ENCODE measurements at places on chromosomes 4 and X.

GRCh38 chrX:119069128-119069527, 3.7 kb upstream of the CT47C1 start:
- no peak for DNase-seq

DNA sequence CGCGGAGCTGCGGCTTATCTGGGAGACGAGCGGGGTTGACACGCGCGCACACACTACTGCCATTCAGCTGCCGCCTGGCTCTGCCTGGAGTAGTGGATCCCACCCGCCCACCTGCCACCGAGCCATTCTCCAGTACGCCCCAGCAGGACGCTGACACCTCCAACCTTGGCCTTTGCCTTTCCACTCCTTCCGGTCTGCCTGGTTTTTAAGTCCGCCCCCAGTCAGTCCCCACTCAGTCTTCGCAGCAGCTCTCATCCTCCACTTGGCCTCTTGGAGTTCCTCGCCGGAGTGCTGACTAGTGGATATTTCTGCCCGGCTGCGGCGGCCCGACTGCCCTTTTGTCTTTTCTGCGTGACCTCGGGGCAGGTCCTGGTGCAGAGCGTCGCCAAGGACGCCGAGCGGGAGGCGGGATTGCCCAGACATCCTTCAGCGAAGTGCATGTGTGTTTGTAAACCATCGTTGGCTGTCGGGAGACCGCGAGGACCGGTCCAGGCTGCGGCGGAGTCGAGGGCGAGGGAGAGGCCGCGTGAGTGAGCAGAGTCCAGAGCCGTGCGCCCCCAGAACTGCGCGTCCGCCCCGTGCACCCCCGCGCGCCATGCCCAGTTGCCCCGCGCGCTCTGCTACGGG, 1.1 kb downstream of the SLIT2 start:
- peak; percentile 68 for DNase-seq

- DNase-seq: no peak
Observed at GRCh38 chr4:173543266-173543665, 13.2 kb upstream of the HAND2 start.

DNA sequence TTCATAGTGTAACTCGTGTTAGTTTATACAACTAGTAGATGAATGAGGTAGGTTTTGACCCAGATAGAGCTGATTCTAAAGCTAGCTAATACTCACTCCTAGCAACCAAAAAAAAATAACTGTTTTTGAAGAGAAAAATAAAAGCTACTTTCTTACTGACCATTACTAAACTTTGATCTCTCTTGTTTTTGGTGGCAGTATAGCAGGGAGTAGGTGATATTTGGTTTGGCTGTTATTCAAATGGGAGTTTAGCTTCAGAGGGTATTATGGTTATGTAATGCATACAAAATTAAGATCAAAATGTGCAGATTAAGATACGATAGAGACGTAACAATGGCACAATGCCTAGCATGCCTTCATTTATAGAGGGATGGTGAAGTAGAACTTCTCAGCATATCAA, 1104.5 kb downstream of the PCDH19 start:
- DNase-seq: no peak

GRCh38 chr4:185408432-185408831, 11.8 kb downstream of the ANKRD37 start:
- no peak for DNase-seq

DNA sequence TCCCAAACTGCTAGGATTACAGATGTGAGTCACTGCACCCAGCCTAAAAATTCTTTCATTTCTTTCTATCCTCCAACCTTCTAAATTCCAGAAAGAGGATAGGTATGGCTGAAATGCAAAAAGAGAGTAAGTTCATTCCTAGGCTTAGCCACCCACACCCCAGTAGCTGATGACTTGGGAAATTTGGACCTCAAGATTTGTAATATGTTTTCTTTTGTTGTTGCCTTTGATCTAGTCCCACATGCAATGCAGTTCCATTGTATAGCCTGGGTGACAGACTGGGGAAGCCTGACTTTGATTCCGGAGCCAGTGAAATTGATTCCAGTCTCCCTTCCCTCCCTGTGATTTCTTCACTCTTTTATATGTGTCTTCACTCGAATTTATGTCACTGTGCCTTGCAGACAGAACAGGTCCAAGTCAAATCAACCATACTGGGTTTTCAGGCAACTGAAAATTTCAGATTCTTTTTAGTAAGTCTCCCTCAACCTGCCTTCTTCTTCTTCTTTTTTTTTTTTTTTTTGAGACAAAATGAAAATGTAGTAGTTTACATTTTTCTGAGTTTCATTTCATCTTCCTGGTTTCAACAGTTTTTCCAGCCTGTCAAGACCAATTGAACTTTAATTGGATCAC, 176.2 kb upstream of the RBPJ start:
- DNase-seq: no peak

DNA sequence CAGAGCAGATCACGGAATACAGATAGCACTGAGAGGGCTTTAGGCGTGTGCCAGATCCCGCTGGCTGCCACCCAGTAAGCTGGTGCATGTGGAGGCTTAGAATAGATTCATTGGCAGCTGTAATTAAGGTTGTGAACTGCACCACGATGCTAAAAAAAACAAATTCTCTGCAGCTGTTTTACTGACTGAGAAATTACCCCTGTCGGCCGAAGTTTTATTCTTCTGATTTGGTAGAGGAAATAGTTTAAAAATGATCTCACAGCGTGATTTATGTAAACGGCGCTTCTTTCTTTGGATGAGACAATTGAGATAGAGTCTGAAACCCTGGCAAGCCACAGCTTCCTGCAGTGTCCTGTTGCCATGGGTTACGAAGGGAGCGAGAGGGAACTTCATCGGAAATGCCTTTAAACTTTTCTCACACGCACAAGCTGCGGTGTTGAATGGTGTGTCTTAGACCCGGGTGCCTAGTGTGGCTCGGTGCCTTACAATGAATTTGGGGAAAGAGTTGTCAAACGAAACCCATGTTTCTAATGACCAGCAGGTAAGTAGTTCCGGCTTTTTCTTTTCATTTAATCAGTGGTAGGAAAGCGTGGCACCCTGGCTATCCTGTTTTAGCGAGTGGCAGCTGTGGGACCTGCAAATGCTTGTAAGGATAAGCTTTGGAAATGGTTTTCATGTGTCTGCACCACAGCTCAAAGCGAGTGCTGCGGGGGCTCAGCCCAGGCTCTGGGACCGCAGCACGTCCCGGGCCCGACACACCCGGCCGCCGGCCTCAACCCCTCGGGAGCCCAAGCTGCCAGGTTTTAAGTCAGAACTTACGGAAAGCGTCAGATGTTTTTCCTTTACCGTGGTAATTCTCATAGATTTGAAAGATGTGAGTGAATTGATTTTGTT, 71.7 kb upstream of the HGFAC start:
- DNase-seq: no peak

- no peak for DNase-seq
Observed at GRCh38 chr4:107018344-107018735, 17.8 kb downstream of the DKK2 start.

DNA sequence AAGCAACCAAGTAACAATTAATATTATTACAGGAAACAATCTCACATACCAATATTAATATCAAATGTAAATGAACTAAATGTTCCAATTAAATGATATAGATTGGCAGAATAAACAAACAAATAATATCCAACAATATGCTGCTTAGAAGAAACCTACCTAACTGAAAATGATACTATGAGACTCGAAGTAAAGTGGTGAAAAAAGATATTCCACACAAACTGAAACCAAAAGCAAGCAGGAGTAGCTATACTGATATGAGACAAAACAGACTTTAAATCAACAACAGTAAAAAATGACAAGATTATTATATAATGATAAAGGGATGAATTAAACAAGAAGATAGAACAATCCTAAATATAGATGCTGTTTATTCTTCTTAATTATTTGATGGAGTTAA, 140.1 kb downstream of the SPANXN4 start:
- no peak for DNase-seq

- peak; percentile 49 for DNase-seq
Observed at GRCh38 chr4:4864940-4865704, 5.7 kb downstream of the MSX1 start.

GRCh38 chr4:53575552-53575951, 15.7 kb downstream of the LNX1 start:
- DNase-seq: no peak

GRCh38 chr4:161010227-161010626, 1153.6 kb downstream of the FSTL5 start:
- no peak for DNase-seq

DNA sequence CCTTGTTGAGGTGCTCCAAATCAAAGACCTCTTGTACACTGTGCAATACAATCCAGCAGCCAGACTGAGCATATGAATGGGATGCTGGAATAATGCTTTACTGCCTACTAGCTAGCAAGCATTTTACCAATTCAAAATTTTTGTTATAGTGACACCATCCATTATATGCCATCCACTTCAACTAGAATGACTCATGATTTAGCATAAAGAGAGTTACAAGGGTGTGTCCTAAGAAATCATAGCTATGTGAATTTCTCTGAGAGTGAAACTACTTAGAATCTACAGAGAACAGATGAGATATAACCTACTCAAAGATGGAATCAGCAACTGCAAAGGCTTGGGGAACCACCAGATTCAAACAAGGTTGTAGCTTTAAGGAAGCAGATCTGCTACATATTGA, 221.9 kb downstream of the LHFPL1 start:
- no peak for DNase-seq

GRCh38 chr4:68175562-68176155, 46.0 kb upstream of the TMPRSS11F start:
- no peak for DNase-seq

- DNase-seq: no peak
Observed at GRCh38 chr4:45530498-45530897, 593.4 kb downstream of the GABRG1 start.

DNA sequence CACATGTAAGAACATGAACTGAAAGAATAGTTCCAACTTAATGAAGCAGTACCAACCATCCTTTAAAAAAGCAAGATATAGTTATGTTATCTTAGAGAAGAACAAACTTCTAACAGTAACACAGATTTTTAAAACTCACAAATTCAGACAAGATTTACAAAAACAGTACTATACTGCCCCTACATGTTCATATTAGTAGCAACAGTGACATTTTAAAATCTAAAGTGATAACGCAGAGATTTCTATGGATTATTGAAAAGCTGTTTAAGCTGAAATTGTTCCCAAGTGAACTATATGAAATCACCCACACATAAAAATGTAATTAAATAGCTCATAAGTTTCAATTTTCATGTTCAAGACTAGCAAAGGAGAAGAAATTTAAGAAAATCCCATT, 166.0 kb downstream of the FBXW7 start:
- DNase-seq: no peak

DNA sequence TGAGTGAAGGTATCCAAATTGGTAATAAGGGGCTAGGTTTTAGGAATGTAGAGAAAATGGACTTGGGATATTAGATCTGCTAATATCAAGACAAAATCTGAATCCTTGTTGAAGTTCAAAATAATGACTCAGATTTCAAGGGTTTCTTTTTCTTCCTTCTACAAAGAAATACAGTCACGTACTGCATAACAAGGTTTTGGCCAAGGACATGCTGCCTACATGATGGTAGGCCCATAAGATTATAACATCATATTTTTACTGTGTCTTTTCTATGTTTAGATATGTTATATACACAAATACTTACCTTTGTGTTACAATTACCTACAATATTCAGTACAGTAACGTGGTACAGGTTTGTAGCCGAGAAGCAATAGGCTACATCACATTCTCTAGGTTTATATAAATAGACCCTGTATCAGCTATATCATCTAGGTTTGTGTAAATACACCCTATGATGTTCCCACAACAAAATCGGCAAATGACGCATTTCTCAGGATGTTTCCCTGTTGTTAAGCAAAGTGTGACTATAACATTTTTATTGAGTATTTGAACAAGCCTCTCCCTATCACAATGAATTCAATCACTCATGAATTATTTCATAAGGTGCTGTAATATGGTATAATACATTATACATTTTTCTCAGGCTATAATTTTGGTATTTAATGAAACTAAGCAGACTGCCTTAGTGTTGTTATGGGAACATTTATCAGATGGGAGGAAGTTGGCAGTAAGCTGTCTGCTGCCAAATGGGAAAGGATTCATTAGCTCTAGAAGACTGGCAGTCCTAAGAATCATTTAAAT, 186.3 kb downstream of the PPP3CA start:
- no peak for DNase-seq

DNA sequence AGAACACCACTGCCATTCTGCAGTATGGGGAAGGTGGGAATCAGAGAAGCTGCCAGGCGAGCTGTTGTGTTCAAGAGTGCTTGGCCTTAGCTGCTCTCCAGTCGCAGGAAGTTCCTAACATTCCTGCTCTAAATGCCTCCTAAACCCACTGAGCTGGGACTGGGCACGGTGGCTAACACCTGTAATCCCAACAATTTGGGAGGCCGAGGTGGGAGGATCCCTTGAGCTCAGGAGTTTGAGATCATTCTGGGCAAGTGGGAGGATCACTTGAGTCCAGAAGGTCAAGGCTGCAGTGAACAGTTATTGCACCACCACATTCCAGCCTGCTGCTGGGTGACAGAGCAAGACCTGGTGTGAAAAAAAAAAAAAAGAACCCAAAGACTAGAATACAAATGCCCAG, 690.3 kb upstream of the FAM241A start:
- no peak for DNase-seq

DNA sequence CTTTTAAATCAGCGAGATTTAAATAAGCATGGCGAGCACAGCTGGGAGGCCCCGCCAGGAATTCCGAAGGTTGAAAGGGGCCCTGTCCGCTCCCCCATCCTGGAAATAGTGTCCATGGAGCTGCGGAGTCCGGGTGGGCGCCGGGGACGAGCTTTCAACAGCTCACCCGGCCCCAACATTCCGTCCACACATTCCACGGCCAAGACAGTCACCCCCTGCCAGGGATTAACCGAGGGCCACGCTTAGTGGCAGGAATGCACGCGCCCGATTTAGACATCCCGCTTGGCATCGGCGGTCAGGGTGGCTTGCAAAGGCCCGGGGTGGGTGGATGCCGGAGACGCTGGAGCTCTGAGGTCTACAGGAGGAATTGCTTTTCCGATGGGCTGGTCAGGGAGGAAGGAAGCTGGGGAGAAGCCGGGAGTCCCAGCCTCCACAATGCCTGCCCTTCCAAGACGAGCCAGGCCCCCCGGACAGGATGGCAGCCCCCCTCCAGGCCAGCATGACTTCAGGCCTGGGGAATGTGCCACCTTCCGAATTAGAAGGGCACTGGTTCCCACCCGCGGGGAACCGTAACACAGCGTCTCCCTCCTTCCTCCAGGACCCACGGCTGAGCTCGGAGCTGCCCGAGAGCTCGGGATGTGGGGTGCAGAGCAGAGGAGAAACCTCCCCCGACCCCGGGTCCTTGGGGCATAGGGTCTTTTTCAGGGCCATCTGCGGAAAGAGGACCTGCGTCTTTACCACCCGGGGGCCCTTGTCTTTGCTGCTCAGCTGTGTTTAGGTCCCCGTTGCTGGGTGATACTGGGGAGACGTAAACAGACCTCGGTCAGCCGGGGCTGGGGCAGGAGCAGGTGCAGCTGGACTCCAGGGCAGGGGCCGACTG, 26.9 kb upstream of the PPP2R3B start:
- DNase-seq: peak; percentile 76

GRCh38 chrX:120477453-120477852, 8.4 kb upstream of the LAMP2 start:
- no peak for DNase-seq

GRCh38 chrX:129629837-129630236, 24.9 kb downstream of the APLN start:
- no peak for DNase-seq

- no peak for DNase-seq
Observed at GRCh38 chr4:98929341-98930267, 671 bp upstream of the EIF4E start.

Measured in ecto neural progenitor cell (in vitro differentiated cells).